ENCODE measurements at places on chromosomes 13 and 19.

DNA sequence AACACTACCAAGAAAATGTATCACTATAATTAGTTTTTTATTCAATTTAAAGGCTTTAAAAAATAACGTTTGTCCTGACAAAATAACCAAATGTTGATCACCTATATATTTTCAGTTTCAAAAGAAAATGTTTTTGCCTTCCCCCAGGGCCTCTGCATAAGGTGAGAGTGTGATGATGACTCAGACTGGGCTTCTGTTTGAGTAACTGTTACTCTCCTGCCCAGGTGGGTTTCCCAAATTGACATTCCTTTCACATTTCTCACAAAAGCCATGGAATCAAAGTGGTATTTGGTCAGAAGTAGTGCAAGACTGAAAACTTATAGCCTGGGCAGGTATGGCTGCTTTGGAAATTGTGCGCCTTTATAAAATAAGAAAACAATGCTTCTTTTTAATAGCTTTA lies 180.6 kb downstream of the COG6 start:
- DNase-seq: no peak

DNA sequence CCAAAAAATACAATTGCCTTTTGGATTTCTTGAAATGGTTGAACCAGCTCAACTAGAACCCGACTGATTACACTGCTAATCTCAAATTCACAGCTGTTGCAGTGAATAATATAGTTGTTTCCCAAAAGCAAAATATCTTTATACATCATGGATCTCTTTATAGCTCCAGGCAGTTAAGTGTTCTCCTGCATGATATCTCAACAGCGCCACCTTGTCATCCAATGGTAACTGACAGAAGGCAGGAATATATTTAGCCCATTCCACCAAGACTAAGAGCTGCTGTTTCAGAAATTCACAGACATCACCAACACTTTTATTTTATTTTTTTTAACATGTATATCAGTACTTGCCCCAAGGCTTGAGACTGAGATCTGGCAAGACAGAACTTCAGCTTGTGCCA lies 1141.0 kb upstream of the PRR20A start:
- DNase-seq: no peak

- DNase-seq: no peak
Measured at GRCh38 chr13:60152114-60152513, 11.6 kb downstream of the DIAPH3 start.

GRCh38 chr19:31296741-31297390 lies 52.4 kb downstream of the TSHZ3 start:
- DNase-seq: no peak

DNA sequence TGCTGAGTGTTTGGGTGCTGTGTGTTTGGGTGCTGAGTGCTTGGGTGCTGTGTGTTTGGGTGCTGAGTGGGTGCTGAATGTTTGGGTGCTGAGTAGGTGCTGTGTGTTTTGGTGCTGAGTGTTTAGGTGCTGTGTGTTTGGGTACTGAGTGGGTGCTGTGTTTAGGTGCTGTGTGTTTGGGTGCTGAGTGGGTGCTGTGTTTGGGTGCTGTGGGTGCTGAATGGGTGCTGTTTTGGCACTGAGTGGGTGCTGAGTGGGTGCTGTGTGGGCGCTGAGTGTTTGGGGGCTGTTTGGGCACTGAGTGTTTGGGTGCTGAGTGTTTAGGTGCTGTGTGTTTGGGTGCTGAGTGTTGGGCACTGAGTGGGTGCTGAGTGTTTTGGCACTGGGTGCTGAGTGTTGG lies 48.5 kb upstream of the F7 start:
- DNase-seq: no peak

- peak; percentile 61 for DNase-seq
Measured at GRCh38 chr13:20997301-20998161, 63.9 kb downstream of the LATS2 start.

- DNase-seq: no peak
Measured at GRCh38 chr13:45046445-45046844, 57.1 kb downstream of the GPALPP1 start.

- DNase-seq: no peak
Measured at GRCh38 chr19:18450021-18450930, 12.3 kb upstream of the ISYNA1 start.

GRCh38 chr13:30577401-30577852 lies 40.3 kb upstream of the USPL1 start:
- DNase-seq: no peak

- DNase-seq: no peak
Measured at GRCh38 chr19:19740755-19741154, 7.8 kb upstream of the ZNF14 start.

DNA sequence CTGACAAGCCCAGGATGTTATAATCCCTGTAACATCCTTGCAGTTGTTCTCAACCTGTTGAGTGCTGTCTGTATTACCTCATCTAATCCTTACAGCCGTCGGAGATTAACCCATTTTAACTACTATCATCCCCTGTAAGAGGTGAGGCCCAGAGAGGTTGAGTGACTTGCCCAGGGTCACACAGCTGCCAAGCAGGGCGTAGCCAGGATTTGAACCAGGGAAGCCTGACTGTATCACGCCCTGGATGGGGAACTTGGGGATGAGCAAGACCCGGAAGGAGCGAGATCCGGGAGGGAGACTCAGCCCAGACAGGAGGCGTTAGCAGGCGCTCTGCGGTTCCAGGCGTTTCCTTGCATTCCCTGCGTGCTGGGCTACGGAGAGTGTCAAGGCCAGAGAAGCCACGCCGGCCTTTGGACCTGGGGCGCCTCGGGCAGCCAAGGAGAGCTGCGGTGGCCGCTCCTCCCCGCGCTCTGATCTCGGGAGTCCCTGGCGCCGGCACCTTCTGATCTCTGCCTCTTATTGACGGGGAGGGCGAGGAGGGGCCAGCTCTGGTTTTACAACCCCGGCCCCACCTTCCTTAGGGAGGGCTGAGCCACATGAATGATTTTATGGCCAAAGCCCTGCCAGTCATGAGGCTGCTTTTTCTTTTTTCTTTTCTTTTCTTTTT lies 6.2 kb downstream of the SULT2B1 start:
- no peak for DNase-seq

GRCh38 chr19:21655540-21656126 lies 111.7 kb downstream of the ZNF100 start:
- DNase-seq: no peak

- no peak for DNase-seq
Measured at GRCh38 chr13:44620057-44620456, 43.9 kb upstream of the TSC22D1 start.

GRCh38 chr19:5530701-5531100 lies 37.1 kb downstream of the TINCR start:
- DNase-seq: no peak

DNA sequence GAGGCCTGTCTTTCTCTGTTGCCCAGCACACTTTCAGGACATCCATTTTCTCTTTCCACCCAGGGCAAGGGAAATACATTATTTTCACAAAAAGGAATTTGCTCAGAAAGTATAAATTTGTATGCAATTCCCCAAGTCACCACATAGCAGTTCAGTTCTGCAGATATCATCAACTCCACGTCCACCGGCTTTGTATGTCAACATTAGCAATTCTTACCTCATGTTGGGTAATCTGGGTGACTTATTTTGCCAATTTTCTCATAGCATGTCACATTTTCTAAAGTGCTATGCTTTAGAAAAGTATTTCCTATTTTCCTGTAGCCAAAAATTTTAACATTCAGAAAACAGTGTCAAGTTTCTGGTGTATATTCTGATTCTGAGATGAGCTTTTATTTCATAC lies 501.8 kb downstream of the EFNB2 start:
- DNase-seq: no peak

DNA sequence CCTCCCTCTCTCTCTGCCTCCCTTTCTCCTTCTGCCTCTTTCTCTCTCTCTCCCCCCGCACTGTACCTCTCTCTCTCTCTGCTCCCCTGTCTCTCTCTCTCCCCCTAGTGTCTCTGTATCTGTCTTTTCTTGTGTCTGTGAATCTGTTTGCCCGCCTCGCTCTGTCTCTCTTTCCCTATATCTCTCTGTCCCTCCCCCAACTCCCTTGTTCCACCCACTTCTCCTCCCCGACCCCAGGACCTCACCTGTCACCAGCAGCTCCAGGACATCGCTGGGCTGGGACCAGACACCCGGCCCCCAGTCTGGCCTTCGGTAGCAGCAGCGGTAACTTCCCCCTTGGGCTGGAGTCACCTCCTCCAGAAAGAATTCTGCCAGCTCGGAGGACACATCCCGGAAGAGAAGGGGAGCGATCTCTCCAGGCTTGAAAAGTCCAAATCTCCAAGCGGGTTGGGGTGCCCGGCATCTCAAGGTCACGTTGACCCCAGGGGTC lies 3.9 kb downstream of the OSCAR start:
- DNase-seq: no peak

GRCh38 chr13:77985866-77986636 lies 67.4 kb upstream of the EDNRB start:
- DNase-seq: no peak

- DNase-seq: no peak
Measured at GRCh38 chr19:17001603-17002183, 24.9 kb downstream of the CPAMD8 start.

DNA sequence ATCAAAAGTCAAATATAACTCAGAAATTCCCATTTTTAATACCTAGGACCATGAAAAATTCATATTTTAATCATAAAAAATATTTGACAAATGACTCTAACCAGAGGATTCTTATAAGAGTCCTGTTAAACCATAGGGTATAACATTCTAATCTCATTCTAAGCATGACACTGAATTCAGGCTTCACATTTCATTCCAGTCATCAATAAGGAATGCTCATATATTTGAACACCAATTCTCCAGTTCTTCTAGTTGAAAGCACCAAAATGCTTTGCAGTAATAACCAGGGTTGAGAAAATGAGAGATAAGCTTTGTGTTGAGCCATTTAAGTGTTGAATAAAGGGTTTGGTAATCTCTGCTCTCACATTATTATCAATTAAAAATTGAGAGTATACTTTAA lies 147.5 kb downstream of the VWA8 start:
- no peak for DNase-seq

DNA sequence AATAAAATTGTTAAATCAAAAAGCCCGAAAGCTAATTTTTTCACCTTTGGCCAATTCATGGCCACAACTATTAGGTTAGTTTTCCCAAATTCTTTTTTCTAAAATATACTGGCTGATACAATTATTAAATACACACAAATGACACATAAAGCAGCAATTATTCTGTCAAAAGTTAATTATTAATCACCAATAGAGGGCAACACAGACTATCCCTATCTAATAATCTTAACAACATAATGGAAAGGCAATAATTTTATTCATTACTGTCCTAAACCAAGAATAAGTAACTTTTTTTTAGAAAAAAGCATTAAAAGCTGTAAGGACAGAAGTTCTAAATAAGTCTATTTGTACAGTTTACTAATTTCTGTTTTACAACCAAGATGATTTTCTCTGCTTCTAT lies 51.7 kb downstream of the KATNAL1 start:
- DNase-seq: no peak

- DNase-seq: no peak
Measured at GRCh38 chr13:99446242-99446641, 55.0 kb upstream of the TM9SF2 start.

DNA sequence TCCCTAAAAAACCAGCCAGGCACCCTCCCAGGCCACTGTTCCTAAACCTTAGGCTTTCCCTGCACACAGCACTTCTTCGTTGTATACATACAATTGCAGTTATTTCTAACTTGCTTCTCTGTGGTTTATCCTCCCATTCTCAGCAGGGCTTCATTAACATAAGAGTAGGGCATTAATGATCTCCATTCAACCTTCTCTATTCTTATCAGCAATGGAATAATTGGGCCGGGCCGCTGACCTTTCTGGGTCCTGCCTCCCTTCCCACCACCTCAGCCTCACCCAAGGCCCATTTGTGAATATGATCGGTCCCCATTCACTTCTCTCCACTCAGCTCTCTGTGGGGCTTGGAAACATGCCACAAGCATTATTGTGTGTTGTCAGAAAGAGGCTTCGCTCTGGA lies 184.2 kb downstream of the SUCLA2 start:
- DNase-seq: no peak

- no peak for DNase-seq
Measured at GRCh38 chr13:53013113-53013512, 15.5 kb upstream of the OLFM4 start.

DNA sequence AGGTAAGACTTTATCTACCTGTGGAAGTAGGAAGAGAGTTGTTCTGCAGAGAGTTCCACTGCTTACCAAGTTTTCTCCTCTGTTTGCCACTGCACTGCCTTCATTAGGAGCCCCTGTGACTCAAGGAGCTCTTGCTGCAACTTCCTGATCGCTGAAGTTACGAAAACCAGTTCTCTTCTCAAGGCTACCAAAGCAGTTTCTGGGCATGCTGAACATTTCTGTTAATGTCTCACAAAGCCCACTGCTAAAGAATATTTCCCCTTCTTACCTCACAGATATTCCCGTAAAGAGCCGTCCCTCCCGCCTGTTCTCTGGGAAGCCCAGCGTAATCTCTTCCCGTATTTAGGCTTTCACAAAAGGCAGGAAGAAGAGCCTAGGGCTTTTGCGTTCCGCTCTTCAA lies 82.6 kb upstream of the OXGR1 start:
- DNase-seq: no peak

DNA sequence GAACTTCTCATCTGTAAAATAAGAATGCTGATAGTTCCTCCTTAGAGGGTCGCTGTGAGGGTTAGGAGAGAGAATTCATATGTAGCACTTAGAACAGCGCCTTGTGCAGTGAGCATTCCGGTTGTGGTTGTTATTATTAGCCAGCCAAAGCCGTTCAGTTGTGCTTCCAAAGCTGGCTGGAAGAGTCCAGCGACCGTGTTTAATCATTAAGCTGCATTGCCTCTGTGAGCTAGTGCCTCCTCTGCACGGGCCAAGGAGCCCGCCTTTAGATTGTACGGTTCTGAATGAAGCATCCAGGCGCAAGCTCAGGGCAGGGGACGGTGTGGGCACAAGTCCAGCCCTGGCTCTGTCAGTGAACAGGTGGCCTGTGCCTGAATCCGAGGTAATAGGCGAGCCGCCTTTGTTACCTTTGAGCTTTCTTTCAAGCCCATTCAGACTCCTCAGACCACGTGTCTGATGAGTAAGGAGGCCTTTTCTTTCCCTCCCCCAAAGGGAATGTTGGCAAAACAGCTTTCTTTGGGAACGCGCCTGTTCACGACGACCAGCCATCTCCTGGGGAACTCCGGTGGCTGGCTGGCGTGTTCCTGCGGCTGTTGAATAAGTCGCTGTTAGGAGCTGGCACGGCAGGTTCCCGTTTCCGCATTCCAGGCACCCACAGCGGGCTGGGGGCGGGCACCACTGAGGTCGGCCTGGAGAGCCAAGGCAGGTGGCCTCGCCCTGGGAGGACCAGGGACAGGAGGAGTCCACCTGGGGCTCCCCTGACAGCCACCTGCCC lies 25.1 kb downstream of the SIPA1L3 start:
- DNase-seq: no peak

- no peak for DNase-seq
Measured at GRCh38 chr13:78593652-78594455, 9.5 kb downstream of the POU4F1 start.

- no peak for DNase-seq
Measured at GRCh38 chr13:46015366-46015765, 37.2 kb downstream of the ZC3H13 start.

- DNase-seq: no peak
Measured at GRCh38 chr13:64410276-64411053, 2819.7 kb downstream of the PCDH9 start.

Measured in SK-N-MC (cell line).